Hindlimb muscle (tissue), 1 donor: ENCODE measurements at places on chromosomes 2 and 18. TPM values are rescaled to one million over a fixed set of nuclear protein-coding genes. Genes with fewer than 3 reads are reported as not detected.

Gene PRLH
- not detected for polyA plus RNA-seq

Gene PROKR1
- 2.1 TPM for polyA plus RNA-seq

Gene TTR
- polyA plus RNA-seq = not detected

Gene CROCC2
- 0.22 TPM for polyA plus RNA-seq

Gene KLHL30
- 25.9 TPM for polyA plus RNA-seq

Gene TIGD1
- polyA plus RNA-seq = 6.7 TPM

Gene FTCDNL1
- polyA plus RNA-seq = 2.0 TPM

Gene ANKRD36B
- polyA plus RNA-seq = 20.8 TPM

Gene MFSD2B
- polyA plus RNA-seq = 3.6 TPM

Gene IMPACT
- 36.6 TPM for polyA plus RNA-seq

Gene SMCHD1
- polyA plus RNA-seq = 33.0 TPM

Gene TMEM200C
- polyA plus RNA-seq = 0.43 TPM

Gene AQP12B
- 1.6 TPM for polyA plus RNA-seq

Gene NYAP2
- 0.59 TPM for polyA plus RNA-seq

Gene NGEF
- polyA plus RNA-seq = 0.56 TPM

DNA sequence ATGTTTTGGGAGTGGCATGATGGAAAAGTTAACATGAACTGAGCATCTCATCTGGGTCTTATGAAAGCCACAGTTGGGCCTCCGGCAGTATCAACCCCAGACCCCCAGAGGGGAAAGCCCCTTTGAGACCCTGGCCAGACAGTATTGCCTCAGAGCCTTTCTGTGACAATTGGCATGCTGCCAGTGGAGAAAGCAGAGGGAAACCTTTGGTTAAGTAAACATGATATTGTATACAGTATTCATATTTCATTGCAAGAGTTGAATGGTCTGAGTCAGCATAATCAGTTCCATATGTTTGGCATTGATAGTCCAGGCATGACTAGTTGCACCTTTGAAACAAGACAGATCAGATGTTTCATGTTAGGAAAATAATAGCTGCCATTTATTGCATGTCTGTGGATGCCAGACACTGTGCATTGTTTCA lies 20.0 kb downstream of the MERTK start:
- DNase-seq = peak; percentile 77

DNA sequence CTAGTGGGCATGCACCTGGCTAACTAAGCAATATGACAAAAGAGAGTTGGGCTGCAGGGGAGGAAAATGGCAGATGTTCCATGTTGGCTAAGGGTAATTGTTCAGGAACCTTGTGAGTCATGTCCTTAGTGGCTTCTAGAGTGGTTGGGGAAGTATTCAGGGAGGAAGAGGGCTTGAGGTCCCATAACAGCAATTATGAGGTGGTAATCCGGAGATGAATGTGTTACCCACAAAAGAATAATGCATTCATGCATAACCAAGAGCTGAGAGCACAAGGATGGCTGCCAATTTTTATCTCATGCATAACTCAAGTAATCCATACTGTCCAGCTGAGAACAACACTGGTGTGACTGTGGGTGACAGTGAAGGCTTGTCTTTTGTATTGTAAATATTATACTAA lies 42.9 kb downstream of the TMEFF2 start:
- no peak for DNase-seq

GRCh38 chr2:236936446-236936940 lies 149.2 kb upstream of the COPS8 start:
- DNase-seq = no peak

GRCh38 chr2:191582355-191582754 lies 95.6 kb upstream of the NABP1 start:
- no peak for DNase-seq

DNA sequence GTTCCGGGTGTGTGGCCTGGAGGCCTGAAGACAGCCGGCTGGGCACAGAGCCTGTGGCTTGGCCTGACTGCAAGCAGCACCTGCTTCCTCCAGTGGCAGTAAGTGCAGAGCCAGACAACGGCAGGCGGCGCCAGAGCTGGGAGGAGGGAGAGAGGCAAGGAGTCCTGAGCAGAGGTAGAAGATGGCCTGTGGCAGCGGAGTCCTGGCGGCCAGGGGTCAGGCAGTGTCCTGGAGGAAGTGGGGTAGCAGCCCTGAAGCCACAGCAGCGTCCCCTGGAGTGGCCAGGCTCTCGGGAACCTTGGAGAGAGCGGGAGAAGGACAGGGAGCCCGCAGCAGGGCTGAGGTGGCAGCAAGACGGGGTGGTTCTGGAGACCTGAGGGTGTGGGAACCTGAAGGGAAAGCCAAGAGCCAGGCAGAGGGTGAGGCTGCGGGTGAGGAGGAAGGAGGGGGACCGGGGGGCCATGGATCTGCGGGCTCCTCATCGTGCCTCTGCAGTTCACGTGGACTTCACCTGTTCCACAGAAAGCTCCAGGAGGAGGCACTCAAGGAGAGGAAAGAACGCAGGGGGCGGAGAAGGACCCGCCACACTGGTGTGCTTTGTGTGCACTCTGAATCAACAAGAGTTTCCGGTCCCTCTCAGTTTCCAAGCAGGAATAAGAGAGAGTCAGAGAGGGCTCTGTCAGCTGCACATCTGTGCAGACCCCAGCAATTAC lies 85.9 kb downstream of the USP40 start:
- peak; percentile 45 for DNase-seq

- no peak for DNase-seq
These were observed 11.0 kb downstream of the PLA2R1 start for GRCh38 chr2:160051371-160051800.

- DNase-seq = no peak
These were observed 52.1 kb downstream of the RAMP1 start for GRCh38 chr2:237911363-237912017.

- no peak for DNase-seq
These were observed 123.5 kb downstream of the GLI2 start for GRCh38 chr2:120859128-120859527.

GRCh38 chr2:232586943-232587505 lies 36.5 kb downstream of the EIF4E2 start:
- no peak for DNase-seq

DNA sequence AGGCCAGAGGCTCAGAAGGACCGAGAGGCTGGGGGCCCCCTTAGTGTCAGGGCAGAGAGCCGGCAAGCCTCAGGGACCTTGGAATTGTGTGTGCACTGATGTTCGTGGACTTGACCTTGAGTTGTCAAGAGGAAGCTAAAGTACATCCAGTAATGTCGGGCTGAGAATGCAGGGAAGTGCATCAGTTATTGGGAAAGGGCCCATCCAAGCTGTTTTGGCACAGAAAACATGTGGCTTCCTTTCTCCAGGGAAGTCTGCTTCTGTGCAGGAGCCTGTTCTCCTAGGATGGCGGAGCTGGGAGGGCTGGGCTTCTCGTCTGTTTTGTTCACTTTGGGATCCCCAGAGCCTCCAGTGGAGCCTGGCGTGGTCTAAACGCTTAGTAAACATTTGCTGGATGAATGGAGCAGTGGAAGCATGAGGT lies 23.7 kb downstream of the ATOH8 start:
- DNase-seq = no peak

DNA sequence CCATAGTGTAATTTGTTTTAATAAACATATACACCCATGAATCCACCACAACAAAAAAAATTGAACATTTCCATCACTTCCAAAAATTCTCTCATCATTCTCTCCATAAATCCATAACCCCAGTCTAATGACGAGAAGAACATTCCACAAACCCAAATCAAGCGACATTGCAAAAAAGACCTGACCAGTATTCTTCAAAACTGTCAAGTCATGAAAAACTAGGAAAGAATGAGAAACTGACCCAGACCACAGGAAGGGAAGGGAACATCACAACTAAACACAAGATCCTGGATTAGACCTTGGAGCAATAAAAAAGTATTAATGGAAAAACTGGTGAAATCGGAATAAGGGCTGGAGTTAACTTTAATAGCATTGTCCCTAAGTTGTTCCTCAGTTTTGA lies 141.3 kb upstream of the SLC35G4 start:
- no peak for DNase-seq

DNA sequence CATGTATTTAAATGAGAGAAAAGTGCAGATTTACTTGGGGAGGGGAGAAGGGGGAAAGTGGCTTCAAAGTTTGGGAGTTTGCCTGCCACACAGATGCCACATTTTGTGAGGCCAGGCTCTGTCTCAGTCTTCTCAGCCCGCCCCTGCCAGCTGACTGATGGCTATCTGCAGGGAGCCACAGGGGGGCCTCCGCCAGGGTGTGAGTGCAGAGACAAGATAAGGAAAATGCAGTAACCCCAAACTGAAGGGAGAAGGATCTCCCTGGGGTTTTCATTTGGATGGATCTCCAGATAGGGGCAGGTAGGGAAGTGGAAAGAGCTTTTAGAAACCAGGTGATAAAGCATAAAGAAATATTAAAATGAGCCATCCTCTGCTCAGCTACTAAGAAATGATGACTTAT lies 128.8 kb downstream of the ZNF521 start:
- no peak for DNase-seq

DNA sequence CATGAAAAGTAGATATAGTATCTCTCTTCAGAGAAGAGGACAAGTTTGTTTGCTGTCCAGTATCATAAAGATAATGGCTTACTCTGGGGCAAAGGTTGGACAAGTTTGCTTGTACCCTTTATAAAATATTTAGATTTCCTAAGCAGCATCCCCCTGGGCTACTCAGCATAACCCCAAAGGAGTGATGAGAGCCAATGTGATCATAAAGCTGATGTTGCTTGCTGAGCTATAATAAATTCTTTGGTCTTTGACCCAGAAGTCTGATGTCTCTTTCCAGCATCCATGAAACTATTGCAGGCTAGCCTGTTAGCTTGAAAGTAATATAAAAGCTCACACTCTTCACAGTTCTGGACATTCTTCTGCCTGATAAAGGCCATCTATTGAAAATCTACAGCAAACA lies 138.3 kb upstream of the STON1 start:
- no peak for DNase-seq

- DNase-seq = no peak
These were observed 15.9 kb downstream of the PUM2 start for GRCh38 chr2:20334605-20335203.

DNA sequence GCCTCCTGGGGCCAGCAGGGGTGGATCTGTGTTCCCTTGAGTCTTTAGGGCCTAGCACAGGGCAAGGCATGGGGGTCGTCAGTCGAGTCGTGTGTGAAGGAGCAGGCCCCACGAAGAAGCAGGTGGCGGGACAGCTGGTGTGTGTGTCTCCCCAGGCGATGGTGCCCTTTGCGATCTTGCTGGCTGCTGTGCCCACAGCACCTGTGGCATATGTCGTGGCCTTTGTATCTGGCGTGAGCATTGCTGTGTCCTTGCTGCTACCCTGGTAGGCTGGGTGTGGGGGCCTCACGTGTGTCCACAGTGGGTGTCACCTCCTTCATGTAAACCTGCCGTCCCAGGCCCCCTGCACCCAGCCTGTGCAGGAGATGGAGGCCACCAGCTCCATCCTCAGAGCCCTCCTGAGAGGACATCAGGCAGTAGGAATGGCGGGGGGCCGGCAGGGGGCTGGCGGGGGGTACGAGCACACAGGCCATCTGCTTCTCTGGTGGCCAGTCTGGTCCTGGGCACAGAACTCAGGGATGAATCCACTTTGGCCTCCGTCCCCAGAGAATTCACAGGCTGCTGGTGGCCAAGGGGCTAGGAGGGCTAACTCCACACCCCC lies 13.2 kb downstream of the MFSD2B start:
- DNase-seq = no peak

- DNase-seq = no peak
These were observed 211.3 kb downstream of the LOXHD1 start for GRCh38 chr18:46445522-46446313.

GRCh38 chr2:17538022-17538843 lies 2.3 kb upstream of the VSNL1 start:
- DNase-seq = peak; percentile 36

DNA sequence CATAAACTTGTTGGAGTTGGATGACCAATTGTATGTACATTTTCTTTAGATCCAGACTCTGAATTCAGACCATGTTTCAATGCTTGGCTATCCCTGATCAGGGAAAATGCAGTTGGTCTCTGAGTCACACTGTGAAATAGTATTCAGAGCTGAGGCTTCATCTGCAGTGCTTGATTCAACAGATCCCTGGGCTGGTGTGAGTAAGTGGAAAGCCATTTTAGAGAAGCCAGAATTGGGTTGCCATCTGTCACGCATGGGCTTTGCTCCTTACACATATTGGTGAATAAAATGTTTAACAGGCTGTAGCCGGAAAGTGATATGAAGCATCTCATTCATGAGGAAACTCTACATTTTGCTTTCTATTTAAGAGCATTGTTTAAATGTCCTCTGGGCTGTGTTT lies 50.0 kb upstream of the ACYP2 start:
- no peak for DNase-seq

DNA sequence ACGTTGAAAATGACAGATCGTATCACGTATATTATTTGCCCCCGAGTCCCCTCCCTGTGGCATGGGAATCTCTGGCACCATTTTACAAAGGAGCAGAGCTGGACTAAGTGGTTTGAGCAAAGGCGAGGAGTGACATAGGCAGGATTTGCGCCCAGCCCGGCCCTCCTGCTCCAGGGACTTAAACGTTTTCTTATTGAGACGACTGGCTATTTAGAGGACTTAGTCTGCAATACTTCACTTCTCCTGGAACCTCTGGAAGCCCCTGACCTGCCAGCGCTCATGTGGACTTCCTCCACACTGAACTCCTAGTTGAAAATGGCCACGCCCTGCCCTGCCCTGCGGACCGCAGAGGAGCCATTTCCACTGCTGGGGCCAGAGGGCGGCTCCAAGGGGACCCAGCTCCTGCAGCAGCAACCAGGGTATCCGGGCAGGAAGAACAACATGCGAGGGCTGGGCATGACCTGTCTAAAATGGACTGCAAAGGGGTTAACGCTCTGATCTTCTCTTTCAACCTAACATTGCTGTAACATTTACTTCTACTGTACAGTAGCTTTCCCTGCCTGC lies 690.7 kb downstream of the LRP1B start:
- no peak for DNase-seq

- no peak for DNase-seq
These were observed 47.2 kb downstream of the SMAD4 start for GRCh38 chr18:51077217-51077616.

DNA sequence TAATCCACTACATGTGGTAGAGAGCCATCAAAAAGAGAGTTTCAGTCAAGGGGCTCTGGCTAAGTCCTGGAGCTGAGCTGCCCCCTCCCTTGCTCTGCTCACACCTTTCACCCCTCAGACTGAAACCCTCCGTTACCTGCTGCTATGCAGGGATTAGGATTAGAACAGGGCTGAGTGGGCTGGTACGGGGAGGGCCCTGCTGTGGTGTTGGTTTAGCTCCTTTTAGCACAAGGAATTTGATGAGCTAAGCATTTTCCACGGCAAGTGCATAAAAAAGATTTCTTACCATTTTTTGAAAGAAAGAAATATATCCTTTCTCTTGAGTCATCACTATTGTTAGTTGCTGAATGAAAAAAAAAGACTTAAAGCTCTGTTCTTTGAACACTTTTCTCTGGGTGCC lies 46.3 kb downstream of the TCF7L1 start:
- DNase-seq = no peak

- no peak for DNase-seq
These were observed 170.7 kb upstream of the NRP2 start for GRCh38 chr2:205511641-205512040.

GRCh38 chr18:35672897-35673296 lies 91.4 kb downstream of the GALNT1 start:
- no peak for DNase-seq

GRCh38 chr18:50356036-50356945 lies 18.6 kb upstream of the SKA1 start:
- DNase-seq = no peak
